ENCODE measurements at places on chromosomes 3 and 15.

- DNase-seq = no peak
Observed at GRCh38 chr15:35440265-35440664, 105.7 kb downstream of the DPH6 start.

- no peak for DNase-seq
Observed at GRCh38 chr15:35958021-35958420, 412.1 kb upstream of the DPH6 start.

- DNase-seq = no peak
Observed at GRCh38 chr15:79886124-79886523, 10.7 kb downstream of the MTHFS start.

DNA sequence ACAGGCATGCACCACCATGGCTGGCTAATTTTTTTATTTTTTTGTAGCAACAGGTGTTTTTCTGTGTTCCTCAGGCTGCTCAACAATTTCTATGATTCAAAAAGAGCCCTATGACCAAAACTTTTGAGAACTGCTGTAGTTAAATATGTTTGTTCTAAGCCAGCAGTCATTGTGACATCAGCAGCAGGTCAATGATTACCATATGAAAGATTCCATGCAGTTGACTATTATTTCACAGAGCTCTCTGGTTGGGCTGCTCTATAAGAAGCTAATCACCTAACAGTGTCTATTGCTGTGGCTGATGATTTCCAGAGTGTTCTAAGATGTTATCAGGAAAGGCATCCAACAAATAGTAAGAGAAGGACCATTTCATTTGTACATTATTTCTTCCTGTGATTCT lies at the start of gene CCDC54:
CCDC54 (plus strand) TSS at position 289 of the 400 bp plus-strand sequence. CDS start 149 bp downstream, outside the sequence.
- no peak for DNase-seq

- no peak for DNase-seq
Observed at GRCh38 chr3:180447136-180447535, 154.8 kb upstream of the TTC14 start.

- DNase-seq = no peak
Observed at GRCh38 chr3:65196663-65197062, 508.9 kb upstream of the ADAMTS9 start.

DNA sequence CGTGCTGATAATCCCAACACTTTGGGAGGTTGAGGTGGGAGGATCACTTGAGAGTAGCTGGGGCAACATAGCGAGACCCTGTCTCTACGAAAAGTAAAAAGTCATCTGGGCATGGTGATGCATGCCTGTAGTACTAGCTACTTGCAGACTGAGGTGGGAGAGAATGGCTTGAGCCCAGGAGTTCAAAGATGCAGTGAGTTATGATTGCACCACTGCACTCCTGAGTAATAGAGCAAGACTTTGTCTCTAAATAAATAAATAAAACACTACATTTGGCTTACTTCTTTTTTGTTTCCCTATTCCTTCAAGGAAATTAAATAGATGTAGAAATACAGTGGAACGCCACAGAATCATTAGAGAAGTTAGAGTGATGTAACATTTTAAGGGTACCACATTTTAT lies 20.1 kb upstream of the LDHAL6B start:
- DNase-seq = no peak

DNA sequence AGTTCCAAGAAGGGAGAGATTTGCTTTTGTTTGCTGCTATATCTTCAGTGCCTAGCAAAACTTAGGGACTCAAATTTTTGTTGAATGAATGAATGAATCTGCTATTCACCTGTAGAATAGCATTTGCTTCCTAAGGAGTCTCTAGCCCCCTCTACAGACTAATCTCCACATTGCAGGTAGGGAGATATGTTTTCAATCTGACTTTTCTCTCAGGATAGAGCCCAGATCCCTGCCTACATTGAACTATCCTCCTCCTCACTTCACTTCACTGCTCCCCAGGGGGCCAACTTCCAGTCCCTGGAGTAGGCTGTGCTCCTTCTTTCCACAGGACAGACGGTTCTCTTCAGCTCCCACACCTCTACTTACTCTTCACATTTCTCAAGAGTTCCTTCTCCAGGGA lies 81.9 kb upstream of the PTX3 start:
- DNase-seq = no peak

GRCh38 chr15:74415966-74416916 lies 17.5 kb downstream of the SEMA7A start:
- no peak for DNase-seq

GRCh38 chr3:94167796-94168195 lies 104.9 kb downstream of the NSUN3 start:
- no peak for DNase-seq

GRCh38 chr3:39819899-39820298 lies 10.5 kb downstream of the MYRIP start:
- DNase-seq = no peak

- peak; percentile 48 for DNase-seq
Observed at GRCh38 chr15:101489237-101489598, 289 bp downstream of the PCSK6 start.

DNA sequence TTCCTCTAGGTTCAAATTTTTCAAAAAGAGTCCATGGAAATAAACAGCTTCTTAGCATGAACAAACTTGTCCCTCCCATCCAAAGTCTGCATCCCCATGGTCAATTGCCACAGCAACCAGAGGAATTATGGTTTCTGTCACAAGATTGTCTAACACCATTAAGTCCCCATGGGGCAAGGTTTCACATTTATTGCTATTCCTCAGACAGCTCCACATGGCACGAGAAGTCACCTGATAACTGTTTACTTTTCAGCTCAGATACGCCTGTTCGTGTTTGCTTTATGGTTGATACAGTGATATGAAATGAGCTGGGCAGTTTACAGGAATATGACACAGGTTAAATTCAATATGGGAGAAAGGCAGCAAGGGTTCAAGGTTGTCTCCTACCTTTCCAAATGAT lies 37.9 kb upstream of the MUC13 start:
- DNase-seq = no peak

DNA sequence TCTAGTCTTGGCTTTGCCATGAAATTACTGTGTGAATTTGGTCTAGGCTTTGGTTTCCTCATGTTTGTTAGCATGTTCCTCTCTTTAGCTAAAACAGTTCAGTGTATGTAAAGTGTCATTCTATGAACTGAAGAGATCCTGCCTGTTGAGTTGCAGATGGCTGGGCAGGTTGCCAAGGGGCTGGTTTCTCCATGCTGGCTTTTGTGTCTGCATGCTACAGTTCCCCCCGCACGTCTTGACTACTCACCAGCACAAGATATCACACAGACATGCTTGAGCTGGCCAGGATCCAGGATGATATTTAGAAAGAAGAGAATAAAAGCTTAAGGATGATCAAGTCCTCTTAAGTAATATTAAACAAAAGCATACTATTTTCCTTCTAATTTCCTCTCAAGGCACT lies 90.2 kb downstream of the CERS3 start:
- peak; percentile 16 for DNase-seq

DNA sequence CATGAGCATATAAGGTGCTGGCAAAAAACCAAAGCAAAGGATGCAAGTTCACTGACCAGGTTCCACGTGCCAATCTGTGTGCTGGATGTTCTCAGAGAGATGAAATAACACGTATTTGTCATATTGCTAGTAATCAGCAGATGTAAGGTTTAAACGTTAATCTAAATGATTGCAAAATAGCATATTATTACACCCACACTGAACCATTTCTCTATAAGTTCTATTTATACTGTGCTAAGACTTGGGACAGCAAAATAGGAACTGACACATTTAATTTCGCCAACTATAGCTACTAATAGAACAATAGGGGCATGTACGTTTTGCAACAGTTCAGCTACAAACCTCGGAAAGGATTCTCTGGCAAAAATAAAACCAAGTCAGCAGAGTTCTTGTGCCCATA lies 350.3 kb upstream of the ZNF385D start:
- DNase-seq = no peak

DNA sequence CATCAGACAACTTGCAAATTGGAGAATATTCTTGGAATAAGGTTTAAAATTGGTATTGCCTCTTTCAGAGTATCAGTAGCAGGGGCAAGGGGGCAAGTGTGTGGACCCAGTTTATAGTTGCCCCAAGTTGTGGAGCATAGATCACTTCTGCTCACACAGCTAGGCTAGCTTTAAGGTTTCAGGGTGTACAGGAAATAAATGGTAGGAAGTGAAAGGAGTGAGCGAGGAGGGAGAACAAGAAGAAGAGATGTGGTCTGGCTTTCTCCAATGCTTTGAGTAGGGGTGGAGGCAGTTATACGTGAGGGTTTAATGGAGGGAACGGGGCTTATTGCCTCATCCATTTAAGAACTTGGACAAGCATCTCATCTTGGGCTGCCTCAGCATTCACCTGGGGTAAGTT lies 290.0 kb upstream of the CFAP20DC start:
- no peak for DNase-seq

DNA sequence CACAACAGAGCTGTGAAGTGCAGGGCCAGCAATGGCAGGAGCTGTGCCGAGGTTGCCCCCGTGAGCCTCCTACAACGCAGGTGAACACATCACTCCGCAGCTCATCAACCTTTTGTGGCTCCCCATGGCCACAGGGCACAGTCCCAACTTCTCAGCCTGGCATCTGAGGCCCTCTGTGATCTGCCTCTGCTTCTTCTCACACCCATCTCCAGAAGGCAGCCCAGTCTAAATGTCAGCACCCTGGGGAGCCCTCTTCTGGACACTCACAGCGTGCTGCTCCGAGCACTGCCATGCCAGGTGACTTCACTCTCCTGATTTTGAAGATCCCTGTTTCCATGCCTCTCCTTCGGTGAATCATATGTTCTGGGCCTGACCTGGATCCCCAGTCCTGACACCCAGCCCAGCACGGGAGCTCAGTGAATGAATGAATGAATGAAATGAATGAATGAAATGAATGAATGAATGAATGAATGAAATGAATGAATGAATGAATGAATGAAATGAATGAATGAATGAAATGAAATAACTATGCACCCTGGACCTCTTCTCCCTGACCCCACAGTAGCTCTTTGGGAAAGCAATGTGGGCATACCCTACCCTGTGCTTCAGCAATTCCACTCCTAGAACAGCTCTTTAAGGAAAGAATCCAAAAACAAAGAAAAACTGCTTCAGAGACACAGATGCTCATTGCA lies 17.9 kb upstream of the SKIC8 start:
- DNase-seq = no peak

DNA sequence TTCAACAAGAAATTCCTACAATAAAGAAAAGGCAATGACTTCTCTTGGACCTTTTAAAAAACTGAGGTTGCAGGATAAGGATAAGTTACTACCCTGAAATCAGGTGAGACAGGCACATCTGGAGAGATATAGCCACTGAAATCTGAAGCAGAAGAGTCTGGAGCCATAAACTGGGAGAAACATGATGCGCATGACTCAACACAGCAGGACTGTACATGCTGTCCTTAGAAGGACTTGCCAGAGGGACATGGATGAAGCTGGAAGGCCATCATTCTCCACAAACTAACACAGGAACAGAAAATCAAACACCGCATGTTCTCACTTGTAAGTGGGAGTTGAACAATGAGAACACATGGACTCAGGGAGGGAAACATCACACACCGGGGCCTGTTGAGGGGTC lies 1020.2 kb downstream of the AGBL1 start:
- no peak for DNase-seq

DNA sequence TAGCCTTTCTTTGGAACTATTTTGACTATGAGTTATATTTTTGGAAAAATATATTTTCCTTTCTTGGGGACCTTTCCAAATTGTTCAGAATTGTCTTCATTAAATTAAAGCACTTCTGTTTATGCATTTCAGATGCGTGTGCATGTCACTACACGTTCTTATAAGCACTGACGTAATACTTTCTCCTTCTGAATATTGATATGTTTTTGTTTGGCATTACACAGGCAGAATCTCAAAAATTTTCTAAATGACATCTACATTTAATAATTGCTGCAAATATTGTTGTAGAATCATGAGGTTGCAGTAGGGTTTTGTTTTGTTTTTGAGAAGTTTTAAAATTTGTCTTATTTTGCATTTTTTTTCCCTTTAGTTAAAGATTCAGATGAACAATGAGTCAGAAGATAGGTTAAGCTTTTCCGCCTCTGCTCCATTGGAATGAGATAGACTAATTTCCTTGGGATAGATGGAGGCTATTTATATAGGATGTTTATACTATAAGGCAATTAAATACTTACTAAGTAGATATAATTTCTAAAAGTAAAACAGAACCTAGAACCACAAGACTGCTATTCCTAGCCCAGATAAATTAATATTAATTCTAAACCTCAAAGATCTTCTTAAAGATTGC lies 110.8 kb downstream of the MBNL1 start:
- DNase-seq = no peak

DNA sequence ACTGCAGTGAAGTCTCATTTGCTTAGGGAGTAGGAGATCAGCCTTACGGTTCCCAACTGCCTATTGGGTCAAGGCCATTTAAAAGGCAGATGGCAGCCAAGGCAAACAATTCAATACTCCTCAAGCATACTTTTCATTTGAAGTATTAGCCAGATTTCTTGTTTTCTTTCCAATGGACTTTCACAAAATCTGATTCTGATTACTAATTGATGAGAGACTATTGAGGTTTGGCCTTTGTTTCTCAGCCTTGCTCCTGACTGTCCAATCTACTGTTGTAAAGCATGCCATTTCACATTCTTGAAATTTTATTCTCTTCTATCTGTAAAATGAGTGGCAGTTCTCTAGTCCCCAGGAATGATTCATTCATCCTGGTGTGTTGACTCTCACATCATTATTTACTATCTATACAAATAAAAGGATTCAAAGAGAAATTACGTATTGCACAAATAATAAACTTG lies 166.2 kb upstream of the TGFBR2 start:
- no peak for DNase-seq

GRCh38 chr3:71005702-71006321 lies 577.7 kb downstream of the FOXP1 start:
- DNase-seq = no peak

DNA sequence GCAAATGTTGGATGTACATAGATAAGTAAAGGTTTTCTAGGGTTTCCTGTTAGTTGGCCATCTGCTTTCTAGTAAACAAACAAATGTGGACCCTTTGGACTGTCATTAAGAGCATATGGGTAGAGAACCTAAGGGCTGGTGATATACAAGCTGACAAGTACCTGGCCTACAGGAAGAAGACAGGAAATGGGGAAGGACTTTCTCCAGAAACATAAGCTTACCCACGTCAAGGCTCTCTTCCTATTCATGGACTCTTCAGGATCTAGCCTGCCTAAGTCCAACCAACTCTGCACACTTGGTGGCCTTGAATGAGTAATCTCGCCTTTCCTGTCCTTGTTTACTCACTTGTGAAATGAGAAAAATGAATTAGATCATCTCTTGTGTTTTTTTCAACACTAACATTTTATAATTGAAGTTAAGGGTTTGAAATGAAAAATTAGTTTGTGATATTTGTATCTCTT lies 22.2 kb upstream of the GOLIM4 start:
- no peak for DNase-seq

GRCh38 chr3:87332789-87333188 lies 56.4 kb upstream of the POU1F1 start:
- DNase-seq = no peak
